RWPE1 (cell line): ENCODE measurements at places on chromosomes 7 and 10.

- no peak for DNase-seq
Measured at GRCh38 chr10:105170521-105170920, 529.4 kb downstream of the SORCS3 start.

DNA sequence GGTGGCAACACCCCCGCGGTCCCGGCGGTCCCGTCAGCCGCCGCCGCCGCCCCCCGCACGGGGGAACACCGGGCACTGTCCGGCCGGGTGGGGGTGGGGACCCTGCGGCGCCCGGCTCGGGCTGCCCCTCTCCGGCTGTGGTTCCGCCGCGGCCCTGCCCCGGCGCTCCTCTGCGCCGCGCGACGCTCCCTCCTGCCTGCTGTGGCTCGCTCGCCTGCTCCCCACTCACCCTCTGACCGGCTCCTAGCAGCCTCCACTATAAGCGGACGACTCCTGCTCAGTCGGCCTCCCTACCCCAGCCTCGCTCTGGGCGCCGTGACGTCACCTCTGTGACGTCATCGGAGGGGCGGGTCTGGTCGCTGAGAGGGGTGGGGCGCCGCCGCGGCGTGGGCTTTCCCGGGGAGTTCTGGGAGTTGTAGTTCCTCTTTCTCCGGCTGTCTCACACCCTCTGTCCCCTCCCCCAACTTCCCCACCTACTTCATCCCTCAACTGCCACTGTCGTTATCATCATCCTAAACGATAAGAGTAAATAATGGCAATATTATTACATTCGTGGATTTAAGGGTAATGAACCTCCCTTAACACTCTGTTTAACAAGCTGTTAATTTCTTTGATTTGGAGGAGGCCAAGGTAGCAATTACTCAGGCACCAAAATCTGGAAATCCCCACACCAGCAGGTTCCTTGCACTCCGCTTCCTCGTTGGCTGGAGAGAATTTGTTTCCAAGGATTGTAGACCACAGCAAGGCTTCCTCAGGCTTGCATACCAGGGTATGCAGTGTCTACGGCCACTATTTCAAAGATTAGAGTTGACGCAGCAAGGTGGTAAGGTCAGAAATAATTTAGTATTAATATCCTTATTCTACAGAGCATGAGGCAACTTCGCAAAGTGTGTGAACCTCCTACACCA, at the start of gene UBE2H:
Gene UBE2H (minus strand): TSS at position 308 of the 908 bp plus-strand sequence. CDS start 405 bp downstream, outside the sequence.
- peak; percentile 90 for DNase-seq

DNA sequence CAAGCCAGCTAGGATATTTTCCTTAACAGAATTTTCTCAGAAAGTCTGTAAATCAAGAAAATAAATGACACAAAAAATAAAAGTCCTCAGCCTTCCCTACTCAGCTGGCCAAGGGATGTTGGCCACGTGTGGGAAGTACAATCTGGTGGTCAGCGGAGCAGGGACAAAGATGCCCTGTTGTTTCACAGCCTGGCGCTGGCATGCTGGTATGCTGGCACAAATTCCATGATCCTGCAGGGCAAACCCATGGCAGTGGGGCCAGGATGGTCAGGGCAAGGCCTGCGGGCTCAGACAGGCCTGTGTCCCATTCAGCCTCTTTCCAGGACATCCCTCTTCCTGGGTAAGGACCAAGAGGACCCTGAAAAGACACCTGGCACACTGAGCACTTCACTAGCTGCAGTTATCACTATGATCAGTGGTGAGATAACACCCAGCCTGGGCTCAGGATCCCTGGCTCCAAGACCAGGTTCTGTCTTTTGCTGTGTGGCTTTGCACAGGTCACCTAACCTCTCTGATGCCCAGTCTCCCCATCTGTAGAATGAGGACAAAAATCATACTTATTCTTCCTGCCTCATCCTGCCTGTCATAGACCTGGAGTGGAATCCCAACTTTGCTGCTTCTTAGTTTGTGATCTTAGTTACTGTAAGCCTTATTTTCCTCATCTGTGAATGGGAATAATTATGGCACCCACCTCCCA, 10.8 kb upstream of the HSPA12A start:
- DNase-seq, result no peak

GRCh38 chr7:120201290-120201689, 71.7 kb upstream of the KCND2 start:
- no peak for DNase-seq

DNA sequence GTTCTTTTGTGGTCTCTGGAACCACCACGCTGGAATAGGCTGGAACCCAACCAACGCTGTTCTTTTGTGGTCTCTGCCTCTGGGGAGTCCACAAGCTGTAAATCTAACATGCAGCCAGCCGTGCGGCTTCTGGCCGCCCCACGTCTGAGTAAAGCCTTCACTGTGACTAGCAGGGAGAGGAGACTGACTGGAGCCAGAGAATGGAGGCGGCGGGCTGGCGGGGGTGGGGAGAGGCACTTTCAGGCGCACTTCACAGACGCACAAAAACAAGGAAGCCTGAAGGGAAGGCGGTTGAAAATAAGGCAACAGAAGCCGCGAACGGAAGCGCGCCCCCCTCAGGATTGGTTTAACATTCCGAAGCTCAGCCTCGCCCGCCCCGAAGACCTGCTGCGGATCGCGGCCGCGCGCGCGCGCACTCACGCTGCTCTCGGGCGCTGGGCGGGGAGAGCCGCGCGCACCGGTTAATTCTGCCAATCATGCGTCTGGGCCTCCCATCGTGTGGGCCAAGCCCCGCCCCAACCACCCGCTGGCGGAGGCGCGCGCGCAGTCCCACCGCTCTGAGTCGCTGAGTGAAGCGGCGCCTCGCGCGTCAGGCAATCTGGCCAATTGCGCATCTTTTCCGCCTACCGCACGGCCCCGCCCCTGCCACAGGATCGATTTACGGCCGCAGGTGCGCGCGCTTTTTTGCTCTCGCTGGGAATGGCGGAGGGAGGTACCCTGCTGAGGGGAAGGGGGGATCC, at the start of gene SFR1:
Gene SFR1 (plus strand): TSS at position 687 of the 740 bp plus-strand sequence. CDS start 13 bp downstream, at position 700.
- peak; percentile 98 for DNase-seq

GRCh38 chr10:67602268-67602950, 93.6 kb downstream of the CTNNA3 start:
- DNase-seq, result peak; percentile 67
